ENCODE measurements at places on chromosomes 4 and X.

- no peak for DNase-seq
Measured at GRCh38 chr4:155442267-155443105, 65.7 kb upstream of the MAP9 start.

GRCh38 chr4:86181585-86181984 is 178.3 kb downstream of the MAPK10 start:
- no peak for DNase-seq

DNA sequence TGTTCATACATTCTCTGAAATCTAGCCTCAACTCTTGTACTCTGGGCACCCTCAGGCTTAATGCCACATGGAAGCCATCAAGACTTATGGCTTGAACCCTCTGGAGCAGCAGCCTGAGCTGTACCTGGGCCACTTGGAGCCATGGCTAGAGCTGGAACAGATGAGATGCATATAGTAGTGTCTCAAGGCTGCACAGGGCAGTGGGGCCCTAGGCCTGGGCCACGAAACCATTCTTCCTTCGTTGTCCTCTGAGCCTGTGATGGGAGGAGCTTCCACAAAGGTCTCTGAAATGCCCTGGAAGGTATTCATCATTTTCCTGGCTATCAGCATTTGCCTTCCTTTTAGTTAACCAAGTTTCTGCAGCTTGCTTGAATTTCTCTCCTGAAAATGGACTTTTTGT is 1427.2 kb upstream of the PCDH10 start:
- no peak for DNase-seq

DNA sequence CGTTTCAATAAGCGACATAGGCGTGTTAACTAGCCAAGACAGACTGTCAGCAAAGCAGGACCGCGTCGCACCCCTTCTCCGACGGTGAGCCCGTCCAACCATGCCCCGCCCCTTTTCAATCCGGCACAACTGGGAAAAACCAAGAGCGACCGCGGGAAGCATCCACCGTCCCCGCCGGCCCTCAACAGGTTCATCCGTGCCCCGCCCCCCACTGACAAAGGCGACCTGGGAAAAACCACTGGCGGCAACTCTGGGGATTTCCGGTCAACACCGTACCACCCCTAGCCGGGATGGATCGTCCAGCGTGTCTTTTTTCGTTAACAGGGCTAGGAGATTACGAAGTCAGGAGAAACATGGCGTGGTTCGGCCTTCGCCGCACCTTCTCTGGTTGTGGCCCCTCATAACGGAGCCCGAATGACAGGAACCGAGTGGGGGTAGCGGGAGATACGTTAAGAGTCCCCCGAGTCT is 377 bp downstream of the TIMM17B start:
- DNase-seq, result no peak

DNA sequence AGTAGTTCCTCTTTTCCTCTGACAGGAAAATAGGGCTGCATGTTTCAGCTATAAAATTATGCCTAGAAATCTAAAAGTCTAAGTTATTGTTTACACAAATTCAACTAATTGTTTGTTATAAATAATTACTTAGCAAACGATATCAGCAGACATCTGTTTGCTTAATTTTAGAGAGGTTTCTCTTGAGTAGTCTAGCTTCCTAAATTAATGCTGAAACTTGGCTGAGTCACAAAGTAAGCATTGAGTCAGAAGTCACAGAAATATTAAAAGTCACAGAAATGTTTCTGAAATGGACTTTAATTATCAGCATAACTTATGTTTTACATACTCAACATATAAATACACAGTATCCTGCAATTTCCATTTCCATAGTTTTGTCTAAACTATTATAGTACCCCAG is 1044.0 kb downstream of the CCSER1 start:
- no peak for DNase-seq

All from forelimb muscle (tissue), 1 donor.